Mesendoderm (in vitro differentiated cells): ENCODE measurements at places on chromosomes 12 and 14.

DNA sequence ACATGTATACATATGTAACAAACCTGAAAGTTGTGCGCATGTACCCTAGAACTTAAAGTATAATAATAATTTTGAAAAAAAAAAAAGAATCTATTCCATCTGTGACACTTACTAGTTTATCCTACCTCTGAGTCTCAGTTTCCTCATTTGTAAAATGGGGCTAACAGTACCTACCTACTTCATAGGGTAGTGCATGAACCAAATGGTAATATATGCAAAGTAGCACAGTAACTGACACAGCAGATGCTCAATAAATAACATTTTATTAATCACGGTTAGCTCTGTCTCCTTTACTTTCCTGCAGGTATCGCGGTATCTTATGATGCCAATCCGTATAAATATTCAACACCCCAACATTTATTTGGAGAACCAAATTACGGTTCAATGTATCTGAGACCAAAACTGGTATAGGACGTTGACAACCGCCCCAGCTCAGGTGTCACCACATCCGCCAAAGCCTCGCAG is 703 bp downstream of the TMED10 start:
- DNase-seq = no peak

DNA sequence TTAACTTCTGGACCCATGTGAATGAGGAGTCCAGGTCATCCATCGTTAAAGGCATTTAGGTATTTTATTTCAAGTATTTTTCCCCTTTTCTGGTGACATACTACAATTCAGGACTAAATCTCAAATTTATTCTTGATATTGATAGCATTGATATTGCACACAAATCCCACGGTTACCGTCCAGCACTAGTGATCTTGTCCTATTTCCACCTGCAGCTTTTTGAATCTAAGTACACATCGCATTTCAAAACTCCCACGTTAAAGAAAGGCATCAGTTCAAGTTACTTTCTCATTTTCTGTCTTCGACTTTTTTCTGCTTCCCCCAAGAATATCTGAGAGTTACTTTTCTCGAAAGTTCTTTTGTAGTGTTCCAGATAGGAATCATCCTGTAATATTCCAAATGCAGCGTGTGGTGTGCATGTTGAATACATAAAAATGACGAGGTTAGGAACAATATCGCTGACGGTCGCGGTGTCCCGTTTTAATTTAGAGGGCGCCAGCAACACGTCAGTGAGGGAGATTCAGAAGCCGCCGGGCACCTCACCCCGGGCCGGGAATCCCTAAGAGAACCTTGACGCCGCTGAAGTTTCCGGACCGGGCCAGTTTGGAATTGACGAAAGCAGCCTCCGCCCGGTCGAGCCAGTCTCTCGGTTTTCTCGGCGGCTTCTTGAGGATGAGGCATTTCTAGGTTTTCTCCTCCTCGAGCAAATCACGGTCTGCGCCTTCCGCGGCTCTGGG is 569 bp upstream of the RGS6 start:
- DNase-seq = no peak

GRCh38 chr12:13039328-13039956 is 4.7 kb upstream of the FAM234B start:
- DNase-seq = no peak

DNA sequence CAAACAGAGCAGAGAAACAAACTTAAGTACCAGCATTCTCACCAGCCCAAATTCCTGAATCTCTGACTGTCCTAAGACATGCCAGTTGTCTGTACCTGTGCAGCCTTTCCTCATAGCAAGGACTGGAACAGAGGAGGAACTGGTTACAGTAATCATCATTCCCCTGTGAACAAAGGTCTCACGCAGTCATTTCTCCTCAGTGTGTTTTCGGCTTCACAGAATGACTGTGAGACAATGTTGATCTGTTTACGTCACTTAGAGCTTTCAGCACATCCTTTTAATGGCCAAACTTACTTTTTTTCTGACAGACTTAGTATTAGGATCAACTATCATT is 169.0 kb downstream of the FBXL14 start:
- DNase-seq = no peak

GRCh38 chr12:122584177-122584863 is 57.3 kb downstream of the KNTC1 start:
- no peak for DNase-seq

GRCh38 chr14:105138021-105138541 is 30.5 kb downstream of the JAG2 start:
- DNase-seq = no peak

DNA sequence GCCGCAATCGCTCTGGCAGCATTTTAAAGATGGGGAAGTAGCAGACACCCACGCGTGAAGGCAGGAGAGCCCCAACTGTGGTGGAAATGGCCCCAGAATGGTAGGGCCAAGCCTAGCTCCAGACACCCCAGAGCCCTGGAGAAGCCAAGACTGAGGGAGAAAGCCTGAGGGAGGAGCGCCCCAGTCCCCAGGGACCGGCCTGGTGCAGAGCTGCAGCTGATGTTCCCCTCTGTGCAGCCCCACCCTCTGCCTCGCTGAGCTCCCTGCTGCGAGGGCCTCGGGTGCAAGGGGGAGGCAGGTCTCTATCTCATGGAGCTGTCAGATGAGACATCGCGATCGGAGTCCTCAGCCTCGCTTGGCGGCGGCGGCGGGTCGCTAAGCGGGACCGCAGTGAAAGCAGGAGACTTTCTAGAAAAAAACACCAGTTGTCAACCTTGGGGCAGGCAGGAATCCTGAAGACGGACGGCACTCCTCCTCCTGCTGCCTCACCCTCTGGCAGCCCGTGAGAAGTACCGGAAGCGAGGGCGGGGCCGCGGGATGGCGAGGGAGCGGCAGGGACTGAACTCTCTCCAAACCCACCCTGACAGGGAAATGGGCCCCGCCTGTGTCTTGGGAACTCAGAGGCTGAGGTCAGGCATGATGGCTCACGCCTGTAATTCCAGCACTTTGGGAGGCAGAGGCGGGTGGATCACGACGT is 6.0 kb downstream of the GAPDH start:
- DNase-seq = peak; percentile 97

DNA sequence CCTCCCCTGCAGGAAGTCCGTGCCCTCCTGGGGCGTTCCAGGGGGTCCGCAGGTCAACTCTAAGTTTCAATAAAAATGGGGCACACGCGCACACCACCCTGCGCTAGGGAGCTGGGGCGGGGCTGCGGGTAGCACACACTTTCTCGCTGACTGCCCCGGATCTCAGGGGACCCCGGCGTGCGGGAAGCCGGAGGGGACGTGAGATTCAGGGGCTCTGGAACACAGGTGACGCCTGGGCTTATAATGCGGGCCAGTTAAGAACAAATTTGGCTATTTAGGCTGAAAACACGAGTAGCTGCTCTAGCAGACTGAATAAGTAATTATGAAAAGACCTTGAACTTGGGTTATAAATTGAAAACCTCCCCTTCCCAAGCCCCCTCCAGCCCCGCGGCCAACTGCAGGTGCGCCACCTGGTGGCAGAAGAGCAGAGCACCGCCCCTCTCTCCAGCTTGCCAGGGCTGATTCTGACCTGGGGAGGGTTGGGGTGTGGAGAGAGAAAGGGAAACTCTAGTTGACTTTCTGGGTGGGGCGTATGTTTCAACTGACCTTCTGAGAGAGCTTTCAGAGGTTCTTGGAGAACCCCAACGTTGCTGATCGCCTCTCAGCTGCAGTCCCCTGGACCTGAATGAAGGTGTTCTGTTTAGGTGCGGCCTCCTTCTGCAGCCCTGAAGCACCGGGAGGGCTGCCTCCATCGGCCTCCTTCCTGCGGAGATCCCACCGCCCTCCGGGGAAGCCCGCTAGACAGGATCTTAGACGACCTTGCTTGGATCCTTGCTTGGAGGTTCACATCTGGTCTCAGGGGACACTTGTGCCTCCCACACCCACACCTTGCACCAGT is 118.4 kb upstream of the EVL start:
- DNase-seq = no peak

GRCh38 chr14:50045039-50045711 is 71.2 kb downstream of the VCPKMT start:
- DNase-seq = no peak

DNA sequence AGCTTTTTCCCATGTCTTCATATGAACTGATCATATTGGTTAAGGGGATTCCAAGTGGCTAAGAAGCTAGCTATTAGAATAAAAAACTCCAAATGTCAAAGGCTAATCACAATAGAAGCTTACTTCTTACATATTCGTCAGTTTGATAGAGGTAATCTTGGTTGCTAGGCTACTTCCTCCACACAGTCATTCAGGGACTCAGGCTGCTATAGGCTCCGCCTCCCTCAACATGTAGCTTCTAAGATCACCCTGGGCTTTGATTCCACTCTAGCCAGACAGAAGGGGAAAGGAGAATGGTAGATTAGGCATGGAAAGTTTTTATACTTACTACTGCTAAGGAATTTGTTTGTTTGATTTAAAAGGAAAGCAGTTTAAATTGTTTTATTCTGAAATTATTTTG is 207.9 kb downstream of the EFCAB11 start:
- peak; percentile 55 for DNase-seq

DNA sequence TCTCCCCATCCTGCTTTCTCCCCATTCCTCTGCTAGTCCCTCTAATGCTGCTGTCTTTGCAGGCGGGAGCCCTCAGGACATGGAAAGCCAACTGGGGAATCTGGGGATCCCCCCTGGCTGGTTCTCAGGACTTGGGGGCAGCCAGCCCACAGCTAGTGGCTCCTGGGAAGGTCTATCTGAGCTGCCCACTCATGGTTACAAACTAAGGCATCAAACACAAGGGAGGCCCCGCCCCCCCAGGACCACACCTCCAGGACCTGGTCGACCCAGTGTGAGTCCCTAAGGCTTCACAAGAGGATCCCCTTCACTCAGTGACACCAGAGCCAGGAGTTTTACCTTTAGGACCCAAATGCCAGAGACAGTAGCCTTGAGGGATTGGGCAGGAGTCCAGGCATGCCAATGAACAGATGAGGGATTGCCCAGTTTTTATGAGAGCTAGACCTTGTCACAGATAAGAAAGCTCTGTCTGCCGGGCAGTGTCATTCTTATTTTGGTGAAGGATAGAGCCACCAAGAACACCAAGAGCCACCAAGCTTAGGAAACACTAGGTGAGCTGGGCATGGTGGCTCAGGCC is 8.0 kb upstream of the CPNE6 start:
- no peak for DNase-seq

DNA sequence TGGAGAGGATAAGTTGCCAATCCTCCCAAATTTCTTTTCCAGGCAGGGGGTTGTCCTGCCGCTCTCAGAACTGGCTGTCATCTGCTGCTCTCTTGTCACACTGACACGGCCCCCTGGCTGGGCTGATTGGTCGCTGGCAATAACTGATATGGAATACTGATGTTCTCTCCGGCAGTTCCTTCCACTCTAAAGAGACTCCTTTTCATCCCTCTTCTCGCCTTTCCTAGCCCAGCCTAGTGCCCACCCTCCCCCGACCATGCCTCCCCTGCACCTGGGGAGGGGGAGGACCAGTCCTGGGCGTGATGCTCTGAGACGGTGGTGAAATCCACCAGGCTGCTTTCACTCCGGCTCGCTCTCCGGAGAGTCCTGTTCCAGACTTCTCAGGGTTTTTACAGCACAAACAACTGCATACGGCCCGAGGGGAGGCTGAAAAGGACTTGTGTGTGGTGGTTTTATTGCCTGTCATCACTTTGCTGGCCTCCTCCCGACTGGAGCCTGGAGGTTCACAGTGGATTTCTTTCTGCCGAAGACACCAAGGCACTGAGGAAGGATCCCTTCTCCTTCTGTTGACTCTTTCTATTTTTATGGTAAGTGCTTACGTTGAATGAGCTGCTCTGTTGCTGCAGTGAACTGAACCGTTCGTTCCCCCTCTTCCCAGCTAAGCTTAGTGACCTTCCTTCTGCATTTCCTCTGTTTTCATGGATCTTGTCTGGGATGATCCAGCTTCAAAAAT is at the start of gene ANO4:
ANO4 (plus strand) TSS at position 336 of the 733 bp plus-strand sequence. CDS start 107,010 bp downstream, outside the sequence.
- DNase-seq = peak; percentile 54
